Hippocampal formation (tissue), 2 donors: ENCODE measurements at places on chromosomes 3 and 15.

DNA sequence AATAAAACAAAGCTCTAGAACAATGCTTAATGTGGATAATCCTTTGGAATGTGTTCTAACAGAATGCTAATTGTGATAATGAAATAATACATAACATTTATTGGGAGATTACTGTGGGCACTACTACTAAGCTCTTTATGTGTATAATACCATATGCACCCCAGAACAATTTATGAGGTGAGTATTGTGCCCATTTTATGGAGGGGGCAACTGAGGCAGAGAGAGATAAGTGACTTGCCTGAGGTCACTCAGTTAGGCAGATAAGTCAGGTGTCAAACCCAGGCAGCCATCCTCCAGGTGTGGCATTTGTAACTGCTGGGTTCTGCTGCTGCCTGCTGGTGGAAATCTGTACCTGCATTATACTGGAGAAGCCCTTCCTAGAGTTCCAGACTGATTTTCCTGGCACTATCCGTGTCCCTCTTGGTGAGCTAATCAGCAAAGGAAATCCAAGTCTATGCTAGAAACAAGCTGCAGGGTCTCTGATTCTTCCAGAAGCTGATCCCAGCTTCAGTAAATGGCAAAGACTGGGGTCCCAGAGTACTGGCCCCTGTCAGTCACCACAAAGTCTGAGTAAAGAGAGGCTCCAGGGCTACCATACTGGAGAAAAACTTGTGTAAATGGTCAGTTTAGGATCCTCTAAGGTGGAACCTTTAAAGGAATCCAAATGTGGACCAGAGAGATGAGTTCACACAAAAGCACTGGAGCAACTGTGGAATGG lies 22.6 kb upstream of the RBP1 start:
- DNase-seq, result peak; percentile 7

- DNase-seq, result no peak
These were observed 52.2 kb downstream of the SEMA5B start for GRCh38 chr3:122975163-122975923.

- no peak for DNase-seq
These were observed 153.3 kb upstream of the TPM1 start for GRCh38 chr15:62889141-62889661.

DNA sequence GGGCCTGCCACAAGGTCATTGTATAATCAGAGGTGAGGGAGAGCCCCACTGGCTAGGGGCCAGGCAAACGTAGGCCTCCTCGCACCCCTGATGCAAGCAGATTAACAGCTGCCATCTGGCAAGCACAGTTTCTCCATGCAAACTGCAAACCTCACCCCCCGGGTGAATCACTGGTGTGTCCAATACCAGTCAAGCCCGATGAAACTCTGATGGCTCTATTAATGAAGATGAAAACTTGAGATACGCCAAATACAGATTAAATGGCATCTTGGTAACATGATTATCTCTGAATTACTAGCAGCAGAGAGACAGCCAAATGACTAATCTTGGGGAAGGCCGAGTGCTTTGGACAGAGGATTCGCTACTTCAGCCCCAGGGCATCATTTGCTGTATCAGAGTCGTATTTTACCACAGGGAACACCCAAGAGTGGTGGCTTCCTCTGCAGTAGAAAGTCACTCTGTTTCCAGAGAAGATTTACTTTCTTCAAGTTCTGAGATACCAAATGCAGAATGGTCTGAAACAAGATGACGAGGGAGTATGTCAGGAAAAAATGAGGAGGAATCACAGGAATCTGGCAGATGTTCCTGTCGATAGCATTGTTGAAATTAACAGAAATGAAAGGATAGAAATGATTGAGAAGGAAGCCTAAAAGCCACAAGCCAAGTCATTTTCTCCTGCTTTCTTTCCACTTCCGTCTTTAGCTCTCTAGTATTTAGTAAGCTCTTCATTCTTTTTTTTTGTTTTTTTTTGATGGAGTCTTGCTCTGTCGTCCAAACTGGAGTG lies 96.2 kb upstream of the NR2F2 start:
- DNase-seq, result no peak
